ENCODE measurements at places on chromosomes 7 and 10.

DNA sequence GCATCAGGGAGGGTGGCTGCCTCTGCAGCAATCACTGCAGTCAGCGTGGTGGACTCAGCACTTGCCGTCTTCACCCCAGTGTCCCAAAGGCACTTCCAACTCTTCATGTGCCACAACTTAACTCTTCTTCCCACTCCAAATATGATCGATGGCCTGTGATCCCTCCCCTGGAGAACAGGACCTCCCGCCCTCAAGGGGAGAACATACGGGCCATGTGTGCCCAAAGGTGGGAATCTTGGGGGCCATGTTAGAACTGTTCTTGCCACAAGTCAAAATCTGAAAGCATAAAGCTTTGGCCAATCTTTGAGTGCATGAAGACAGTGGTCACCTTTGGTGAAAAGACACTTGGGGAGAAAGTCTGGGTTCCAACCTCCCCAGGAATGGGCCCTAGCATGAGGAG lies 368.5 kb upstream of the MGMT start:
- DNase-seq = no peak

GRCh38 chr7:122300211-122300932 lies 4.2 kb downstream of the FEZF1 start:
- no peak for DNase-seq

- peak; percentile 58 for DNase-seq
These were observed 3.0 kb downstream of the IKZF1 start for GRCh38 chr7:50307368-50308032.

- DNase-seq = no peak
These were observed 75.6 kb downstream of the GRM8 start for GRCh38 chr7:127177156-127177555.

GRCh38 chr7:110568932-110569331 lies 522.0 kb upstream of the LRRN3 start:
- DNase-seq = no peak

DNA sequence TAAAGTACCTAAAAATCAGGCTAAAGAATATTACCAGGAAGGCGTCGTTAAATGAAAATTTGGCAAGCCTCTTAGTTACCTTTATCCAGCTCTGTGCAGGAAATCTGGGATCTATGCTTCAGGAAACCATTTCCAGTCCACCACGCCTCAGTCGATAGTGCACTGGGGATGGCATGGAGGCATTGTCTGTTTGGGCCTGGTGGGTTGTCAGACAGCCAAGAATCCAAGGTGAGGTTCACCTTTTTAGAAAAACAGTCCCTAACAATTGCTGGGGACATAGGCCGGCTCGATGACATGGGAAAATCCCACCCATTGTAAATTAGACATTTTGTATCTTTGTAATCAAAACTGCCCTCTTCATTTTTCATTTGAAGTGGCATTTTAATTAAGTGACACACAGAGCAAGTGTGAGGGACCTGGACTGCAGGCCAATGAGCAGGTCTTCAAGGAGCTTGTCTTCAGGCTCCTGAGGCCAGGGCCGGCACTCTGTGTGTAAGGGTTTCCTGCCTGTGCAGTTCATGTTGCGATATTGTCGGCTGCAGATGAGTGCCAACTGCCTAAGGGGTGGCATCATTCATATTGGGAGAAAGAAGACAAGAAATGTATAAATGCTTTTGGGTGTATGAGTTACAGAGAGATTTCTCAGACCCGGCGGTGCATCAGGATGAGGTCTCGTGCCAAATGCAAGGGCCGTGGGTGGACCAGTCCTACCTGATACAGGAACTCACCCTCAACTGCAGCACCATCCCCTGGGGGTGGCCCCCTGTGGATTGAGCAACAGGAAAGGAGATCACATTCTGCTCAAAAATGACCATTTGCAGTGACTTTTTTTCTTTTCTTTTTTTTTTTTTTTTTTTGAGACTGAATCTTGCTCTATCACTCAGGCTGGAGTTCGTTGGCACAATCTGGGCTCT lies 80.8 kb downstream of the PTPRE start:
- no peak for DNase-seq

DNA sequence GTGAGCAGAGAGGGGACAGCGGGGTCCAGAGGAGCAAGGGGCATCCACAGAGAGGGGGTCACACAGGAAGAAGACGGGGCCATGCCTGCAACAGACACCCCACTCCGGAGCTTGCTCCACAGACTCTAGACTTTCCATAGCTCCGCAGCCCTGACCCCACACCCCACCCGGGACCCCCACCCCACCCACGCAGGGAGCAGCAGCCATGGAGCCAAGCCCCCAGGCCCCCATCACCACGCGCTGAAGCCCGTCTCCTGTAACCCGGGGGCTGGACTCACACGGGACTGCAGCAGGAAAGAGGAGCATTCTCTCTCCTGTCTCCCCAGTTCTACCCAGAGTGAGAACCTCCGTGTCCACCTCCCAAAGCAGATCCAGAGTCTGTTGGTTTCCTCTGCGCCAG lies 38.8 kb upstream of the ADGRA1 start:
- no peak for DNase-seq

- DNase-seq = no peak
These were observed 106.1 kb downstream of the SGMS1 start for GRCh38 chr10:50517626-50518025.

DNA sequence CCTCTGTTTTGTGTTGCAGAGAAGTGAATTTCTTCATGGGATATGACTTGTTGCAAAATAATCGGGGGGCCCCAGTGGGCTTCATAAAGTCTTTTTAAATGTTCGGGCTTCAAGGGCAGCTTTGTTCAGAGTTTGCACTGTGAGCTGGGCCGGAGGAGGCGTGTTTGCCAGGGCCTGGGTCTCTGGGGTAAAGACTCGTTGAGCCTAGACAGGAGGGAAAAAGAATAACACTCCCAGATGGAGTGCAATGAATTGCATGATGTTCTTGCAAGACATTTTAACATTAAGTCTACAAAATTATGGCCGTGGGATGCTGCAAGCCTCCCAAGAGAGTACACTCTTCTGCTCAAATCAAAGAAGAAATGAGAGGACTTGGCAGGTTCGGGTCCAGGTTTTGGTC lies 23.6 kb downstream of the BMPER start:
- no peak for DNase-seq

DNA sequence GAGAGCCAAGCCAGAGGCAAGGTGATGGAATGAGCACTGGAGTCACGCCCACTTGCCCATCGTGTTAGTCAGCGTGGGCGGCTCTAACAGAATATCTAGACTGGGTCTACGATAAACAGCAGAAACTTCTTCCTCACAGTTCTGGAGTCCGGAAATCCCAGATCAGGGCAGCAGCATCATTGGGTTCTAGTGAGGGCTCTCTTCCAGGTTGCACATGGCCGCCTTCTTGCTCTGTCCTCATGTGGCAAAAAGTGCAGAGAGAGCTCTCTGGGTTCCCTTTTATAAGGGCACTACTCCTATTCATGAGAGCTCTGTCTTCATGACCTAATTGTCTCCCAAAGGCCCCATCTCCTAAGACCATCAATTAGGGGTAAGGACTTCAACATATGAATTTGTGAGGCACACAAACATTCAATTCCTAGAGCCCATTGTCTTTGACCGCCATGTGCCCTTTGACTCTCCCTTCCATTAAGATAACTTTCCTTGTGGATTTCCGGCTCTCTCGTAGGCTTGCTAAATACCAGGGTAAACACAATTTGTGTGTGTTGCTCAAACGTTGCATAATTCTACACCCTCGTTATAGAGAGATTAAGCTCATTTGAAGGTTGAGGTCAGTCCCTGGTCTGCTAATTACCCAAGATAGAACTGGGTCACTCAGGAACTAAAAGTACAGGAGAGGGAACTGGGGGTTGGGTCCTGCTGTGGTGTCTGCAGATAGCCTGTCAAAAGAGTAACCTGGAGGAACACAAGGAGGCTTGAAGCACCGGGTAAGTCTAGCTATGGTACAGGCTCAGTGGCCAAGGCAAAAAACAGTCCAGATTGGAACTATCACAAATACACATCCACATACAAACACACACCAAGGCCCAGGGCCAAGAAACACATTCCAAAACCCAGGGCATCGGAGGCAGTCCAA lies 28.7 kb upstream of the USP6NL start:
- DNase-seq = no peak

- DNase-seq = no peak
These were observed 158.9 kb downstream of the ELMO1 start for GRCh38 chr7:37289781-37290180.

DNA sequence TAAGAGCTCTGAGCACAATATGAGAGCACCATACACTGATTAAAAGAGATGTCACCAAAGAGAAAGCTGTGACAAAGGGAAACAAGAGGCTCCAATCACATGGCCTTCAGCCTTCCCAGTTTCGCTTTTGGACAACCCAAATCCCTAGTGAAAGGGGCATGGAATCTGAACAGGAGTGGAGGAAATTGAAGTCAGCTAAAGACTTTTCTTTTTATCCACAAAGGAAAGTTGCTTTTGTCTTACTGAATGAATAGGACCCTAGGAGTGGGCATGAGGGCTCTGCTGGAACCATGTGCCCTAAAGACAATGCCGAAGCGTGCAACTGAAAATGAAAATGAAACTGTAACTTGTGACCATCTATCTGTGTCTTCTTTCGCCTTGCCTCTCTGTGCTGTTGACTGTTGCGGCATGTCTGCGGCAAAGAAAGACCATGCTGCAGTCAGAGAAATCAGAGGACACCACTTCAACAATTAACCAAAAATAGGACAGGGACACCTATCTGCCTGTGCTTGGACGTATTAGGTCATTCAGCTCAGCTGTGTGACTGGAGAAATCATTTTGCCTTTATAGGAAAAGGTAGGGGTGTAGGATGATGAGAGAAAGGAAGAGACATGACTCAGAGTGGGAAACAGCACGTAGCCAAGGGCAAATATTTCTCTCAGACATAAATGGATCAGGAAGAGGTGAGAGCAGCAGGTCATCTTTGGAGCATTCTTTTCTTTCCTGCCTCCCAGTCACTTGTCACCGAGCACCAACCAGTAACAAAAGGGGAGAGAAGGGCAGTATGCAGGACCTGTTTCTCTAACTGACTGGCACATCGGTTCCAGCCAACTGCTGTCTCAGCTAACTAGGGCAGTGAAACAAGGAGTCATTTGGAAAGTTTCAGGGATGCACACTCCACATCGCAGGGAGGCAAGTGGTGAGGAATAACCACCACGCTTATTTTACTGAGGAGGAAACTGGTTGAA lies 12.3 kb downstream of the CAV2 start:
- DNase-seq = no peak

GRCh38 chr10:5776881-5777197 lies 36.4 kb downstream of the GDI2 start:
- DNase-seq = no peak

DNA sequence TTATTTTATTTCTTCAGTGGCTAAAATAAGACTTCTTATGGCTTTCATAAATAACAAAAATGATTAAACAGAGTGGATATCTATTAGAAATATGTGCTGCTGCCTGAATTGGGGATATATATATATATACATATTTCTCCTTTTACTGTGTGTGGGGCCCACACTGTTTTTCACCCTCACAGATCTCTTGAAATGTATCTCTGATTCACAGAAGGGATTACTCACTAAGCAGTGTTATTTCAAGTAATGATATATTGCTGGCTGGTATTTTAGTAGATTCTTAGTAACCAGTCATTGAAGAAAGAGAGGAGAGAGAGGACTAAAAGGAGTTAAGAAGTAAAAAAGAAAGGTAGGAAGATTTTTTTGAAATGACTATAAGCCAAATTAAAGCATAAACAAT lies 308.6 kb upstream of the NRP1 start:
- no peak for DNase-seq

DNA sequence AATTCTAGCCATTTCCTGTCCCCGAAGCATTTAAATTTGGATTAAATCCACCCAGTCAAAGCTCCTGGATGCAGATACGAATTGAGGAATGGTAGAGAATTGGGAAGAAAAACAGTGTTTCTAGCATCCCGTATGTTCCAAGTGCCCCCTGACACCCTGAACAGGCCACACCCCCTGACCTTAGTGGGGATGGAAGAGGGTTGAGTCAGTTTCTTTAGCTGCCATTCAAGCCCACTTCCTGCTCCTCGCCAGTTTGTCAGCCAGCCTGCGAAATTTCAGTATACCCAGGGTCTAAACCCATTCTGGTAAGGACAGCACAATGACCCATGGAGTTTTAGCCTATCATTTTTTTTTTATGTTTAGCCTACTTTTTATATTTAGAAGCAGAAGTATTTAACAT lies 101.1 kb downstream of the PKD1L1 start:
- DNase-seq = no peak

GRCh38 chr7:81370822-81371221 lies 399.0 kb downstream of the HGF start:
- no peak for DNase-seq

- DNase-seq = no peak
These were observed at the start of gene SAP25 for GRCh38 chr7:100573691-100574361. TSS of gene SAP25 (minus strand) at chr7:100573900. CDS start at chr7:100573742, 158 bp downstream.

DNA sequence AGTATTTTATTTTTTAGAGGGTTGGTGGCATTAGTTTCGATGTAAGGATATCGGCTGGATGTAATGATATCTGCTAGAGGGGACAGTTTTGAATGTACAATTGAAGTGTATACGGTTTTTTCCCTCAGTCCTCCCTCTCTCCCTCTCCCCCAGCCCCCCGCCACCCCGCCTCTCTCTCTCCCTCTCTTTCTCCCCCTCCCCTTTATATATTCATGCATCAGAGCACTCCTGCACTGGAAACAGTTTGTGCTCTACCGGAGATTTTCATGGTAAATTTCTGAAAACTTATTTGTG lies 1.6 kb downstream of the GLCCI1 start:
- DNase-seq = no peak

- no peak for DNase-seq
These were observed 240.0 kb downstream of the TEX36 start for GRCh38 chr10:125442856-125443540.

- no peak for DNase-seq
These were observed 361.7 kb upstream of the ETV1 start for GRCh38 chr7:14351167-14351566.

DNA sequence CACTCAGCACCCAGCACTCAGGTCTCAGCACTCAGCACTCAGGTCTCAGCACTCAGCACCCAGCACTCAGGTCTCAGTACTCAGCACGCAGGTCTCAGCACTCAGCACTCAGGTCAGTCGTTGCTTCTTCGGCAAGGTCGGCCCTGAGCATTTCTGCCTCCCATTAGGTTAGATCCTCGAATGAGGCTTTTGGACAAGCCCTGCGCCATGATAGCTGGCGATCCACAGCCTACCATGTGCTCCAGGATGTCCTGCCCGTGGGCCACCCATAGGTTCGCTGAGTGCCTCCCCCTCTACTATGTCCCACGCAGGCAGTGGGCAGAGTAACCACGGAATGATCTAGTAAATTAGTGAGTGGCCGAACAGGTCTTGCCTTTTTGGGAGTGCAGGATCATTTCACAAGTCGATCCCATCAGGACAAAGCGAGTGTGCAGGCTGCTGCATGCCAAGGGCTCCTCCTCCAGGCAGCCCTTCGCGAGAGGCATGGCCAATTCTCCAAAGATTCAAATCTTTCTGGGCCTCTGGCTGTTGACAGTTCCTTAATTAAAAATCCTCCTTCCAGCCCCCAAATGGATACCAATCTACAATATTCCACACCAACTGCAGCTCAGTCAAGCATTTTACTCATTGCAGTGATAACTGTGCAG lies 206.3 kb downstream of the ADARB2 start:
- no peak for DNase-seq

- DNase-seq = no peak
These were observed 13.9 kb downstream of the MMRN2 start for GRCh38 chr10:86943316-86944030.

DNA sequence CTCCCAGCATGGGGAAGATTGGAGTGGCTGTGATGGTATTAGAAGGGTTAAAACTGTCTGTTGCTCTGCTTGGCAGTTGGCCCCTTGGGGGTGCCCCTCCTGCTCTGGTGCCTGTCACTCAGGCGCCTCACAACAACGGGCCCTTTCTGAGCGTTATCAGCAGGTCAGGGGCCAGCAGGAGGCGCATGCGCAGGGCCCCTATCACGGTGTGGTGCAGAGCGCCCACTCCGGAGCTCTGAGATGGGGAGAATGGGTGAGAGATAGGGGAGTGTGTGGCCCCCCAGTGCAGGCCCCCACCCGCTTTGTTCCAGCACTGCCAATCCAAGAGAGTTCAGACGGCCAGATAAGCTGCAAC lies 24.8 kb downstream of the GBX1 start:
- no peak for DNase-seq

All from activated gamma-delta T cell treated with anti-CD3 and anti-CD28 coated beads, Interleukin-2, amount 50 U/mL, for 16 hours (primary cell).